A549 (cell line): ENCODE measurements at places on chromosomes 7 and 10.

- DNase-seq: no peak
Measured at GRCh38 chr10:49389361-49389933, 6.4 kb downstream of the DRGX start.

DNA sequence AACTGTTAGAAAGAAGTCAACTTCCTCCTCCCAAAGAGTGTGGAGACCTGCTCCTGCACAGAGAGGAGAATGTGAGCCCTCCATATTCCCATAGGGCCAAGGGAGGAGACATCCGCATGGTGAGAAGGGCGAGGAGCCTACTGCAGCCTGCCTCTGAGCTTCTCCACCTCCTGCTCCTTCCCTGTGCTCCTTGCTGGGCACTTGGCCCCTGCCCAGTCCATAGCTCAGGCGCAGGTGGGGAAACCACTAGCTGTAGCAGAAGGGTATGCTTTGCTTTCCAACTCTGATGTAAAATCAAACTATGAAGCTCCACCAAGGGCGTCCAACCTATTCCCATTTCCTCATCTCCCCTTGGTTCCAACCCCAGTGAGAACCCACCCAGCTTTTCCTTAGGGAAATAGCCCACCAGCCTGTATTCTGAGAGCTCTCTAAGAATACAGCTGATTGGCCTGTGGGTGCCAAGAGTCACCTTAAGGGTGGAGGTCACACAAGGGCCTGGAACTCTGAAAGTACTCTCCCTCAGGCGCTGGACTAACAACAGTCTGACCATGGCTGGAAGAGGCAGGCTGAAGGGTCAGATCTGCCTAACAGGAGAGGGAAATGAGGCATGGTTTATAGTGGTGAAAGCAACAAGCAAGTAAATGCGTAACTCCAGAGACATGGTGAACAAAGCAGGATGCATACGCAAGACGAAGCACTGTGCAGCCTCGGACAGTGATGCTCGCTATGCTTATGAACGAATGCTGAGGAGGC, 13.9 kb downstream of the ZNF488 start:
- DNase-seq: no peak

DNA sequence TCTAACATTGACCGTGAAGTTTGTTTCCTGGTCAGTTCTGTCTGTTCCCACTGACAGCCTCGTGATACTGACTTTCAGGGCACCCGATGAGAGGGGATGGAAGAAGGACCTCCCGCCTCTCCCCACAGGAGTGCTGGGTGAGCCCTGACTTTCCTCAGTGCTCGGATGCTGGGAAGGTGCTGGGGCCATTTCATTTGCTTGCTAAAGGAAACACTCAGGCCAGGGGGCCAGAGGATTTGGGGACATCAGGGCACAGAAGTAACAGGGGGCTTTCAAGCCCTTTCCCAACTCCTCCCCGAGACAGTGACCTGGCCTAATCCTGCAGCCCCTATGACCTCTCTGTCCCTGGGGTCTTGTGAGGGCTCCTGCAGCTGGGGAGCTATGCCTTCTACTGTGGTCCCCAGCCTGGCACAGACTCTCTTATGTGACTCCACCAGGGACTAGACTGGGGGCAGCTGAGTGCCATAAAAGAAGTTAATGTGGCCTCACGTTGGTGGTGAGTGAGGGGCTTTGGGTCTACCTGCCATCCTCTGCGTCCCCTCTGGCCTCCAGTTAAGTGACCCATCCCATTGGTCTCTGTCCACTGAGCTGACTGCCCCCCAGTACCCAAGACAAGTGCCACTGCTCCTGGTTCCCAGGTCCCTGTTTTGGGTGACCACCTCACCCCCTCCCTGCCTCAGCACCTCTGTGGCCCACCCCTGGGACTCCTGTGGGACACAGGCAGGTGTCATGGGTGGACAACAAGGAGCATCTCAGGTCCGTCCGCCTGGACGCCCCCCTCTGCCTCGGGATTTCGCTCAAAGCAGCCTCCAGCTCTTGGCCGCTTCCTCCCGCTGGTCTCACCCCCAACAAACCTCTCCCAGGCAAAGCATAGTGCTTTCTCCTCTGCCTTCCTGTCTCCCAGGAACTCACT, 33.4 kb upstream of the HSPA12A start:
- no peak for DNase-seq

DNA sequence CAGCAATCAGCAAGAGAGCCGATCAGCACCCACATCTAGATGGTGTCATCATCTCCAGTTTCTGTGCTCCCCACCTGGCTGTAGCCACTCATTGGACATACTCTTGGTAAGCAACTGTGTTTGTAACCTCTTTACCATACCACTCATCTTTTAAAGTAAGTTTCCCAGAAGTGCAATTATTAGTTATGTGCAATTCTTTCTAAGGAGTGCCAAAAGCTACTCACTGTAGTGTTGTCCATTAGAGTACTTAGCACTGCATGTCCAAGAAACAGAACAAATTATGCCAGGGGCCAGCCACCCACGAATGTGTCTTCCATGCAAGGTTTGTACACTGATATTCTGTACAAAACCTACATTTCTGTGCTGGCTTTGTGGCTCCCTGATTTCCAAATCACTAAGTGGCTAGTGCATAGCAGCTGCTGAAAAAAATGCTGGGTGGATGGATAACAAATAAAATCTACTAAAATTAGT, 131.9 kb downstream of the SRPK2 start:
- DNase-seq: no peak

DNA sequence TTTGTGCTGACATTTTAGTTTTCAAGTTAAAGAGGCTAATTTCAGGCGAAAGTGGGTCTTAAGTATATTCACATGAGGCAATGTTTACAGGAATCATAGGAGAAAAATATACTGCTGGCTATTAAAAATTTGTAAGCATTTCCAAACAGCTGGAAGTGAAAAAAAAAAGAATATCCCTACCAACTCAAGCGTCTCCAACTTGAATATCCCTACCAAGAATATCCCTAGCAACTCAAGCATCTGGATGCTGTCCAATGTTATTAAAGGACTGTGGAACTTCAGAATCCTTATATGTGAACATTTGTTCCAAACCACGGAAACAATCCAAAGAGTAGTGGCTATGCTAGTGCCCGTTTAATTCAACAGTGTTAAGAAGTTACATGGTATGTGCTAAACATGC, 1303.0 kb downstream of the GATA3 start:
- DNase-seq: no peak
